ENCODE measurements at places on chromosomes 1 and 21. TPM values are rescaled to one million over a fixed set of nuclear protein-coding genes. Genes with fewer than 3 reads are reported as not detected.

CR1L gene
- total RNA-seq: not detected

BEND5 gene
- total RNA-seq: 1.3 TPM

GRCh38 chr1:51607681-51608095 lies 9.2 kb upstream of the OSBPL9 start:
- H3K4me1 ChIP-seq: no peaks in the 10 kb centered on the region
- no peak for DNase-seq
- no peak overlapping the region for H3K4me3 ChIP-seq
- no peak overlapping the region for H3K27ac ChIP-seq
- H3K36me3 ChIP-seq: no peaks in the 10 kb centered on the region

- no peak within 1 kb of the TSS for H3K4me3 ChIP-seq
- no peaks in the 10 kb centered on the region for H3K36me3 ChIP-seq
- DNase-seq: no peak
- peaks cover 2% of the 10 kb centered on the region for H3K27me3 ChIP-seq
- peaks cover 2% of the 10 kb centered on the region for H3K4me1 ChIP-seq
- H3K27ac ChIP-seq: no peak within 1 kb of the TSS
Measured at GRCh38 chr21:34511787-34512455, at the start of gene KCNE1. KCNE1 (minus strand) TSS chr21:34512210; CDS start chr21:34449634, 62,576 bp downstream.
